ENCODE measurements at places on chromosomes 4 and X. TPM values are rescaled to one million over a fixed set of nuclear protein-coding genes. Genes with fewer than 3 reads are reported as not detected.

RRH gene
- total RNA-seq, result not detected

CT45A5 gene
- total RNA-seq, result not detected

IL21 gene
- total RNA-seq, result not detected

DNA sequence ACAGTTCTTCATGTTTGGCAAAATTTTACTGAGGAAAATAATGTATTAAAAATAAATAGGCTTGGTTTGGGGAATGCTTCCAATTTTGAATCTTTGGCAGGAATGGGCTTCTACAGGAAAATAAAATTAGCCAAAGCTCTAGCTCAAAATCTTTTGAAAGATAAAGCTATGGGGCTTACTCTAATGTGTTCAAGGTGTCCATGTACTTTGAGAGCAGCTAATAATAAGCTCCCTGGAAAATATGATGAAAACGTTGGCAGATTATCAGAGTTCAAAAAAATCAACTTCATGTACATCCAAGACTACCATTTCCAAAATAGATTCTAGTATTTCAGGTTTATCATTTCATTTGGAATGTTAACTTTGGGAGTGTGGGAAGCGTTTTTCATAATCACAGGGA lies 158.4 kb downstream of the EMCN start:
- no peak for DNase-seq

GRCh38 chrX:85569096-85569495 lies 189.6 kb upstream of the POF1B start:
- no peak for DNase-seq

GRCh38 chrX:70353514-70353913 lies 63.6 kb downstream of the KIF4A start:
- peak; percentile 25 for DNase-seq

- DNase-seq, result no peak
Measured at GRCh38 chr4:107131295-107131694, 95.2 kb upstream of the DKK2 start.

GRCh38 chr4:121307445-121308327 lies 73.1 kb downstream of the QRFPR start:
- peak; percentile 24 for DNase-seq

- DNase-seq, result no peak
Measured at GRCh38 chrX:132751063-132751690, 207.3 kb downstream of the HS6ST2 start.

DNA sequence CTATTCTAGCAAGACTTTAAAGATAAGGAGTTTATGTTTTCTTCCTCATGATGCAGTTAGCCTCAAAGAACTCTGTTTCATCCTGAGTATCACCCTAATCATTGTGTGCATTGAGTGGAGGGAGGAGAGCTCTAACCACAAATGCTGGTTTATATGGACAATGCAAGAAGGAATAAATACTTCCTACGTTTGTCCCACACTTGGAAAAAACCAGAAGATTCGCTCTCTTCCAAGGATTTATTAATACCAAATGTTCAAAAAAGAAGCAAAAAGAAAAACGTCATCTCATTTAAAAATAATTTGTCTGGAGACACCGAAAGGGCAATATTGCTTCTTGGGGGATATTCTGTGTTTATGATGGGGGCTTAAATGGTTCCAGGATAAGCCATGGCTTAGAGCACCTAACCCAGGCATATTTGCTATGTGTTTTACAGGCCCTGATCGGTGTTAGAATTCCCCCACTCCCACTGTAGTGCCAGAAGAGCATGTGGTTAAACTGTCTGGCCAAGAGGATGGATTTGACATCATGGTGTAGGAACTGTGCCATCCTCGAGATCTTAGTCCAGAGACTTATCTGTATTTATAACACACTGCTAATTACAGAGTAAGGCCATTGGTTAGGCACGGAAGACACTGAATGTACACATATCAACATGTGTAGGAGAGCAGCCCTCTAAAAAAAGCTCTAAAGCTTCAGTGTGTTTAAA lies 227.2 kb downstream of the ANK2 start:
- DNase-seq, result no peak

DNA sequence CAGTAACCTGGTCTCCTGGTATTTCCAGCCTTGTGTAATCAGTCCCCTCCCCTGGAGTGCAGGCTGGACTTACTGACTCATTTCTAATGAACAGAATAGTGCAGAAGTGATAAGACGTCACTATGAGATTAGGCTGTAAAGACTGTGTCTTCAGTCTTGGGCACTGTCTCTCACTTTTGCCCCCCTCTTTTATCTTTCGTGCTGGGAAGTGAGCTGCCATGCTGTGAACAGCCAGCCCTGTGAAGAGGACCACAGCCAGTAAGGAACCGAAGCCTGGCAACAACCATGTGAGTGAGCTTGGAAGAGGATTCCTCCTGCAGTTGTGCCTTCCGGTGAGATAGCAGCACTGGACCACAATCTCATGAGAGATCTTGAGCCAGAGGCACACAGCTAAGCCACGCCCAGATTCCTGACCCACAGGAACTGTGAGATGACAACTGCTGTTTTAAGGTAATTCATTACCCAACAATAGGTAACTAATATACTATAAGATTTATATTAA lies 67.5 kb upstream of the GPR34 start:
- DNase-seq, result no peak

DNA sequence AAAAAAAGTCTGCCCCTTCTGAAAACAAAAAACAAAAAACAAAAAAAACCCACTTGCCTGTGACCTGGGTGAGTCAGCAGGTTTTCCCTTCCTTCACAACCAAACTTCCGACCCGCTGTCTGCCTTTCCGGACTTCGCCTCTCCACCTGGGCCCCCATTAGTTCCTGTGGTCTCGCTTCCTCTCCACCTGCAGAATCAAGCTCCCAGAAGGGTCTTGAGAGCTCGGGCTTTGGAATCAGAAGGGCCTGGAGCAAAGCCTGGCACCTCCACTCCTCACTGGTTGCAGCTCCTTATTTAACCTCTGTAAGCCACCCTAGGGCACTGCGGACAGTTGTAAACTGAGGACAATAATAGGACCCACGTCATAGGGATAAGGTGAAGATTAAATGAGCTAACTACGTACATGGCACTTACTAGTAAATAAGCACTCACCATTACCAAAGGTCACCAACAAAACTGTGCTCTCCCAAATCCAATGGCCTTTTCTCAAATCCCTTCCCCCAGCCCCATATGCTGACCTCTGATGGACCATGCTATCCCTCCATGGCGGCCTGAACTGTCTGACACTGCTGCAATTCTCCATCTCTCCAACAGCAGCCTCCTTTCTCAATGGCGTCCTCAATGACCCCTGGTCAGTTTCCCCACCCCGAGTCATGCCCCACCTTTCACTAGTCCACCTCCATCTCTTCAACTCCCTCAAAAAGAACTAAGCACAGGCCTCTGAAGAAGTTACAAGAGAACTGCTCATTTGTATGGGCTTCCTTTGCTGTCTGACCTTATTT lies 64.2 kb downstream of the IRF2 start:
- peak; percentile 8 for DNase-seq

DNA sequence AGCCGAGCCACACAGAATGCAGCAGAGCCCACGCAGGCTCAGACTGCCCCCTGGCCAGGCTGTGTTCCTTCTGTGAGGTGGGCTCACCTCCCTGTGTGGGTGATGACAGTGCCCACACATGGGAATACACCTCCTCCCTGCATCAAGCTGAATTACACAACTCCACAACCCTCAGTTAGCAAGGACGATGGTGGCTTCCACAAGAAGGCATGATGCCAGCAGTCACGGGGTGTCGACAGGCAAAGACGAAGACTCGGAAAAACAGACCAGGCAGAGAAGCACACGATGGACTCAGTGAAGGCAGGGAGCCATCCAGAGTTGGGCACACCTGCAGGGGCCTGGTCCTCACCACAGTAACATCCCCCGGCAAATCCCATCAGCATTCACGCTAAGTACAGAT lies 12.1 kb downstream of the LETM1 start:
- DNase-seq, result no peak
